ENCODE measurements at places on chromosomes 3 and 15.

GRCh38 chr3:23459465-23459864 lies 256.3 kb downstream of the UBE2E2 start:
- H3K4me3 ChIP-seq: no peak overlapping the region
- no peaks in the 10 kb centered on the region for H3K36me3 ChIP-seq
- H3K4me1 ChIP-seq: peaks cover 11% of the 10 kb centered on the region
- no peak overlapping the region for H3K27ac ChIP-seq
- no peak for DNase-seq

GRCh38 chr15:88178631-88179030 lies 77.9 kb downstream of the NTRK3 start:
- H3K27me3 ChIP-seq: no peaks in the 10 kb centered on the region
- H3K4me3 ChIP-seq: no peak overlapping the region
- H3K36me3 ChIP-seq: no peaks in the 10 kb centered on the region
- DNase-seq: no peak
- H3K27ac ChIP-seq: no peak overlapping the region

- DNase-seq: no peak
- no peak overlapping the region for H3K27ac ChIP-seq
- H3K27me3 ChIP-seq: no peaks in the 10 kb centered on the region
- no peaks in the 10 kb centered on the region for H3K36me3 ChIP-seq
- H3K4me1 ChIP-seq: no peaks in the 10 kb centered on the region
Observed at GRCh38 chr3:161576714-161577510, 80.3 kb downstream of the OTOL1 start.

GRCh38 chr15:100707229-100707628 lies 104.8 kb downstream of the ASB7 start:
- no peaks in the 10 kb centered on the region for H3K4me1 ChIP-seq
- H3K4me3 ChIP-seq: no peak overlapping the region
- DNase-seq: no peak
- no peaks in the 10 kb centered on the region for H3K36me3 ChIP-seq

DNA sequence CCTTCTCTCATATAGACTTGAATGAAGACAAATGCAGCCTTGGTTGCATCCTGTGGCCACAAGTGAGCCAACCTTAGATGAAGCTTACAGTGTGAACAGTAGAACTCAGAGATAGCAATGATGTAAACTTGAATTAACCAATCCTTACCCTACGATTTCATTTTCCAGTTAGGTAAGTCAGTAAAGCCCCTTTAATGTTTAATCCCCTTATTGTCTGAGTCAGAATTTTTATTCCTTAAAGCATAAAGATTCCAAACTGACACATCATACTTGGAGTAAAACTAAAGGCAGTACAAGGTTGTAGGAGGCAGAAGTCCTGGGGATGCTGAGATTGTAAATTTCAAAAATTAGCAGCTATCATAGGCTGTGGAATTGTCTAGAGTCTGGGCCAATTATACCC lies 507.8 kb upstream of the DPH6 start:
- H3K36me3 ChIP-seq: no peaks in the 10 kb centered on the region
- no peaks in the 10 kb centered on the region for H3K27me3 ChIP-seq
- no peak overlapping the region for H3K27ac ChIP-seq
- no peak for DNase-seq
- H3K4me3 ChIP-seq: no peak overlapping the region
- H3K4me1 ChIP-seq: peaks cover 24% of the 10 kb centered on the region

DNA sequence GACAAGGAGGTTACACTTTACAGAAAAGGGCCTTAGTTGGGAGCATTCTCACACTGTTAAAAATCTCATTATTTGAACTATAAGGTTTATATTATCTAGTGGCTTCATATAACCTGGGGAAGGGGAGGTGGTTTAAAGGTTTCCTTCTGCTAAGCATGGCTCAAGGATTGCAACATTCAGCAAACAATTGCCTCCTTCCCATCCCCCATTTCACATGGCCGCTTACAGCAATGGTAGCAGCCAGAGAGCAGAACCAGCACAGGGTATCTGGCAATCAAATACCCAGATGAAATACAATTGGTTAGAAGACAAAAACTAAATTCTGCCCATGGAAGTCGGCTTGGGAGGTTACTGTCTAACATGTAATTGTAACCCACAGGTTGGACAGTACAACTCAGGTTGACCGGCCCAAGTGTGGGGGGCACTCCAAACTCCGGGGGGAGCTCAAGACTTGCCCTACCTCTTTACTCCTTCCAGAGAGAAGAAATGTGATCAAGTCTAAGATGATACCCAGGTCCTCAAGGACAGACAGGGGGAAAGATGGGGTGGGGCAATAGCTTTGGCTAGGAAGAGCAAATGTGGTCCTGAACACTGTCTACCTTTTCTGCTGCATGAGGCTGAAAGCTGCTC lies 15.5 kb downstream of the ETV5 start:
- H3K4me1 ChIP-seq: peaks cover 39% of the 10 kb centered on the region
- H3K36me3 ChIP-seq: no peaks in the 10 kb centered on the region
- H3K27me3 ChIP-seq: peaks cover 41% of the 10 kb centered on the region
- H3K4me3 ChIP-seq: no peak overlapping the region
- DNase-seq: no peak
- H3K27ac ChIP-seq: no peak overlapping the region

GRCh38 chr3:16515885-16516420 lies 2.5 kb upstream of the RFTN1 start:
- no peak overlapping the region for H3K4me3 ChIP-seq
- DNase-seq: no peak
- peaks cover 47% of the 10 kb centered on the region for H3K27me3 ChIP-seq
- no peaks in the 10 kb centered on the region for H3K36me3 ChIP-seq
- H3K4me1 ChIP-seq: peaks cover 16% of the 10 kb centered on the region

DNA sequence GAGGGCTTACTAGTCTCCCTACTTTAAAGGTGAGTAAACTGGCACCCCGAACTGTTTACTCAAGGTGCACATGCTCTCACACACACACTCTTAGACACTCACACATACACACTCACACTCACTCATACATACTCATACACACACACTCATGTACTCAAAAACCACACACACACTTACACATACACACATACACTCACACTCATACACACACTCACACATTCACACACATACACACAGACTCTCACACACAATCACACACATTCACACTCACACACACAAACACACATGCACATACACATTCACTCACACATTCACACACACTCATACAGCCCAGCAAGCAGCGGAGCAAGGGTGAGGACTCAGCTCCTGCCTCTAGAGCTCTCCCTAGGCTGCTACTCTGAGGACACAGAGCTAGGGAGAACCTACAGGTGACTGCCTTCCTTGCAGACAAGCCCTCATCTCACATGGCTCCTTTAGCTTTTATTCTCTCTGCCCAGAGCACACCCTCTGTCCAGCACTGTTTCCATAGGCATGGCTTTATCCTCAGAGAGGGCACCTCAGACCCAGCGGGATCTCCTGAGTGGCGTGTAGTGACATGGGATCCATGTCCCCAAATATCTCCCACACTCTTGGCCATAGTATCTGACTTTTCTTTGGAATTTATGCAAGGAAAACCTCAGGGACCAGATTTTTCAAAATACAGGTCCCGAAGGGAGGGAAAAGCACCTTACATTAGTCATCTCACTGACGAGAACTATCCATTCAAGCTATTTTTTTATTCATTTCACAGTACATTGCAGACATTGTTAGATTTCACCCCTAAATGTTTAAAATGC lies 26.2 kb upstream of the ATG7 start:
- H3K27me3 ChIP-seq: no peaks in the 10 kb centered on the region
- no peaks in the 10 kb centered on the region for H3K4me1 ChIP-seq
- H3K36me3 ChIP-seq: no peaks in the 10 kb centered on the region
- no peak for DNase-seq

DNA sequence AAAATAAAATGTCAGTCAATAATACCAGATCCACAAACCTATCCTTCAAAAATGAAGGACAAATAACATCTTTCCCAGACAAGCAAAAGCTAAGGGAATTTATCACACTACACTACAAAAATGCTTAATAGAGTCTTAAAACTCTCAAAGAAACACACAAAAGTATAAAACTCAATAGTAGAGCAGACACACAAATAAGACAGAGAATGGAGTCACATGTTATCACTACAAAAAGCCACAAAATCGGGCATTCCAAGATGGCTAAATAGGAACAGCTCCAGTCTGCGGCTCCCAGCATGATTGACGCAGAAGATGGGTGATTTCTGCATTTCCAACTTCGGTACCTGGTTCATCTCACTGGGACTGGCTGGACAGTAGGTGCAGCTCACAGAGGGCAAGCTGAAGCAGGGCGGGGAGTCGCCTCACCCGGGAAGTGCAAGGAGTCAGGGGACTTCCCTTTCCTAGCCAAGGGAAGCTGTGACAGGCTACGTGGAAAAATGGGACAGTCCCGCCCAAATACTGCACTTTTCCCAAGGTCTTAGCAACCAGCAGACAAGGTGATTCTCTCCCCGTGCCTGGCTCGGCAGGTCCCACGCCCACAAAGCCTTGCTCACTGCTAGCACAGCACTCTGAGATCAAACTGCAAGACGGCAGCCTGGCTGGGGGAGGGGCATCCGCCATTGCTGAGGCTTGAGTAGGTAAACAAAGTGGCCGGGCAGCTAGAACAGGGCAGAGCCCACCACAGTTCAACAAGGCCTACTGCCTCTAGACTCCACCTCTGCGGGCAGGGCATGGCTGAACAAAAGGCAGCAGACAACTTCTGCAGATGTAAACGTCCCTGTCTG lies 46.3 kb downstream of the SENP7 start:
- DNase-seq: peak; percentile 62
- peak overlapping the region; percentile 37 for H3K4me3 ChIP-seq
- H3K36me3 ChIP-seq: no peaks in the 10 kb centered on the region
- peak overlapping the region; percentile 45 for H3K27ac ChIP-seq
- H3K4me1 ChIP-seq: peaks cover 5% of the 10 kb centered on the region

DNA sequence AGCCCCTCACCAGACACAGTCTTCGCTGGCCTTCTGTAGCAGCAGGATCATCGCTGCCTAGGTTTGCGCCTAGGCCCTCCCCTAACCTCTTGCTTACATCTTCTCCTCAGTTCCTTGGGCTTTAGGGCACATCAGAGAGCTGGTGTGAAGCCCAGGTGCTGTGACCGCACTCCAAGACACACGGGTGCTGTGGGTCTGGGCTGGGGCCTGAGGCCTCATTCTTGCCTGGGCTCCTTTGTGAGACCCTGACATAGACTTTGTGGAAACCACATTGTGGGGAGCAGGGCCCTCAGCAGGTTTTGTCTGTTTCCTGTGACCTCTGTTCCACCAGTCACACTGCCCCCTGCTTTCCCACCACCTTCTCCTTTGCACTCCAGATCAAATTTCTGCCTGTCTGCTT lies 8.0 kb downstream of the AMIGO3 start:
- H3K27me3 ChIP-seq: no peaks in the 10 kb centered on the region
- H3K27ac ChIP-seq: no peak overlapping the region
- H3K4me1 ChIP-seq: no peaks in the 10 kb centered on the region
- no peak overlapping the region for H3K4me3 ChIP-seq
- no peaks in the 10 kb centered on the region for H3K36me3 ChIP-seq
- DNase-seq: no peak

- H3K27ac ChIP-seq: no peak overlapping the region
- no peak overlapping the region for H3K4me3 ChIP-seq
- H3K36me3 ChIP-seq: peaks cover 9% of the 10 kb centered on the region
- no peaks in the 10 kb centered on the region for H3K4me1 ChIP-seq
- H3K27me3 ChIP-seq: no peaks in the 10 kb centered on the region
Observed at GRCh38 chr3:196050597-196050996, 31.3 kb downstream of the TFRC start.

DNA sequence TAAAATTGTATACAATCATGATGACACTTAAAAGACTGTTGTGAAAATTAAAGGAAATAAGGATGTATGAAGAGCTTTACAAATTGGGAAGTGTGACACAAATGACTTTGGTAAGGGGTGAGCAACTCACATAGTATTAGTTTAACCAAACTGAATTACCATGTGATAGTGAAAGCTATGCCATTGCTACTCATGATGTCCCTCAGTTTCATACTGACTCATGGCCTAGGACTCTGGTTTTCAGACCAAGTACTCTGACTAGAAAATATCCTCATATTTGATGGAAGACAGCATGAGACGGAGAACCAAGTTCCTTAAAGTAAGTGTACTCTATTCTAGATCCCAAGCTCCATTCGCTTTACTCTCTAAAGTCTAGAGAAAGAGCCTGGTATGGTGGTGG lies 203.2 kb upstream of the ICE2 start:
- H3K4me3 ChIP-seq: no peak overlapping the region
- H3K27ac ChIP-seq: no peak overlapping the region
- H3K27me3 ChIP-seq: no peaks in the 10 kb centered on the region
- H3K4me1 ChIP-seq: no peaks in the 10 kb centered on the region
- no peaks in the 10 kb centered on the region for H3K36me3 ChIP-seq

DNA sequence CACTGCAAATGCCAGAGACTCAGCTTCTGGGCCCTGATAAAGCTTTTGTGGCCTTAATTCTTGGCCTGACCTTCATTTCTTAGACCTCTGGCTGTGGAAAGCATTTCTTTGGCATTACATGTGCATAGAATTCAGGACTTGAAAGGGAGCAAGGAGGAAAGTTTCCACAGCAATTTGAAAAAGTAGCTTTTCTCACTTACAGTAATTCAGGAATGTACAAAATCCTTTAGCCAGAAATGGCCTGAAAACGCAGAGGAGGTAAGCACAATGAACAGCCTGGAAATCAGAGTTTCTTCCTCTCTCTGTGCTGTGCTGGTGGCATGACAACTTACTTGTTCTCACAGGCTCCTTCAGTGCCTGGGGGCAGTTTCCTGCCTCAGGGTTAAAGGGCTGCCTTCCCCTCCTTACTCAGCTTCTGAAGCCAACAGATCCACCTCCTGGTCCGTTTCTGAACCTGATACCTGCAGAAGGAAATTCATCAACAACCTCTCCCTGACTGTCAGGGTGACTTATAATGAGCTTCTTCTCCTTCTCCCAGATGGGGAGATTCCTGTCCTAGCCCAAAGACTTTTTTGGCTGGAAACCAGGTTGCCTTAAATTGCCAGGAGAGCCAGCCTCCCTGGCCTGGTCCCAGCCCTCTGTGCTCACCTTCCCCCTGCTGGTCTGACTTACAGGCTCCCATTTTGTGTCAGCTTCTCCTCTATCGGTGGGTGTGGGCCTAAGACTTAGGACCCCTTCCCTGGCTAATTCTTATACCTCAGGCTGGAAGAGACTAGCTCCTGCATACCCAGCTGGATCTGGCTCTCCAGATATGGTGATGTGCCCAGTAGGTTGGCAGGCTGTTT lies 102.3 kb downstream of the MYRIP start:
- H3K27ac ChIP-seq: no peak overlapping the region
- no peaks in the 10 kb centered on the region for H3K4me1 ChIP-seq
- no peak overlapping the region for H3K4me3 ChIP-seq
- no peak for DNase-seq

- no peaks in the 10 kb centered on the region for H3K36me3 ChIP-seq
- no peak overlapping the region for H3K27ac ChIP-seq
- H3K27me3 ChIP-seq: no peaks in the 10 kb centered on the region
- H3K4me1 ChIP-seq: peaks cover 9% of the 10 kb centered on the region
- DNase-seq: no peak
Observed at GRCh38 chr15:50066202-50066601, 52.8 kb downstream of the ATP8B4 start.

DNA sequence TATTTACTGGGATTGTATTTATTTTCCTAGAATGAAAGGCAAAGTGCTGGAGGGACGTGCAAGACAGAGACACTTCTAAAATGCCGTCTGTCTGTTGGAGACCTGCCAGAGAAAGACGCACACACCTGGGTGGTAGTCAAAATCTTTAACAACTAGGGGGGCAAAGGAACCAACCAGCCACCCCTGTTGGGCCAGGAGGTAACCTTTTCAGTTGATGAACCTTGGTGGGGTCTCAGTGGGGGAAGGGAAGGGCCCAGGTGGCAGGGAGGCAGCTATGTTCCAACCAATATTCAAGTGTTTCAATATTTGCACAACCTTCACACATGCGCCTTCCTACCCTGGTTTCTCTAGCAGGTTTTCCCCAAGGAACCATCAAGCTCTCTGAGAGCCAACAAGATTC lies 99.0 kb downstream of the MEGF11 start:
- no peaks in the 10 kb centered on the region for H3K36me3 ChIP-seq
- peaks cover 16% of the 10 kb centered on the region for H3K4me1 ChIP-seq
- no peaks in the 10 kb centered on the region for H3K27me3 ChIP-seq
- H3K4me3 ChIP-seq: no peak overlapping the region

All from neural progenitor cell (in vitro differentiated cells).